ENCODE measurements at places on chromosomes 7 and 10.

DNA sequence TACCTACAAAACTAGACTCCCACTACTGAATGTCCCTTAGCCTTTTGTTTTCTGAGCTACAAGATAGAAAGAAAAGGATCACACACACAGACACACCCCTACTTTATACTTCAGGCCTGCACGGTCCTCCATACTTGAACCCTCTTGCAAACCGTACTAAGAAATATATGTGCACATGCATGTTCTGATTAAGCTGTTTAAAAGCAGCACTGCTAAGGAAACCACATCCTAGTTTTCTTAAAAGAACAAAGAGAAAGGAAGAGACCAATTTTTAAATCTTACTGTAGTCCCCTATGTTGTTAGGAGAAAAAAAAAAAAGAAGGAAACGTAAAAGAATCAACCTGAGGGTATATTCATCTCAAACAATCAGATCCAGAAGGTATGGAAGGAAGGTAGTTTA lies 501.2 kb downstream of the PARD3 start:
- no peak for DNase-seq

DNA sequence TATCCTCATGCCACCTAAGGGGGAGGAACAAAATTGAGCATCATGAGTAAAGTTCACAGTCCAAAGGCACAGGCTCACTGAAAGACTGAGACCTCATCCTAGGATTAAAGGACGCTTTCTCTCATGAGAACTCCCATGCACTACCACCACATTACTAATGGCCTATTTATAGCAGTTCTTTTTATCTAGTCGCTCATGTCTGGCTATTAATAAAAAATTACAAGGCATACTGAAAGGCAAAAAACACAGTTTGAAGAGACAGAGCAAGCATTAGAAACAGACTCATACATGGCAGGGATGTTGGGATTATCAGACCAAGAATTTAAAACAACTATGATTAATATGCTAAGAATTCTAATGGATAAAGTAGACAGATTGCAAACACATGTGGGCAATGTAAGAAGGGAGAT lies 46.0 kb upstream of the CDK13 start:
- no peak for DNase-seq

DNA sequence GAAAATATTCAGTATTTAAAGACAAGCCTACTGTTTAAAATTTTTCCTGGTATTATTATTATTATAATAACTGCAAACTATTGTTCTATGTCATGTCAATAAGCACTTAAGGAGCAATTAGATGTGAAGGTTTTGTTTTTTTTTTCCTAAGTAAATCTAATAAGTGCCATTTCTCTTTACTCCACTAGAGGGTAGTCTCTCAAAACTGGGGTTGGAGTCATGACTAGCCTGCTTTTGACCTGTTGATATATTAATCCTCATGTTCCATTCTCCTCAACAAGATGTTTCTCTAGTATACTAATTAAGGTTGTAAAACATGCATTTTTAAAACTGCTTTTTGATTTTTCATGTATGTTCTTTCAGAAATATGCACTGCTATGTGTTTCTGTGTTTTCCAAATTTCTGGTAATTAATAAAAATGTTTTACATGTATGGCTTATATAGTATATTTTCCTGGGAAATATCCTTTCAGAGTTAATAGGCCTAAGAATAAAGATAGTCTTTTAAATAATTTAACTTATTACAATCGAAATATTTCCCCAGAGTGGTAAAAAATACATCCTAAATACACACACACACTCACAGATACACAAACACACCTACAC lies 1.0 kb upstream of the LRRN3 start:
- no peak for DNase-seq

DNA sequence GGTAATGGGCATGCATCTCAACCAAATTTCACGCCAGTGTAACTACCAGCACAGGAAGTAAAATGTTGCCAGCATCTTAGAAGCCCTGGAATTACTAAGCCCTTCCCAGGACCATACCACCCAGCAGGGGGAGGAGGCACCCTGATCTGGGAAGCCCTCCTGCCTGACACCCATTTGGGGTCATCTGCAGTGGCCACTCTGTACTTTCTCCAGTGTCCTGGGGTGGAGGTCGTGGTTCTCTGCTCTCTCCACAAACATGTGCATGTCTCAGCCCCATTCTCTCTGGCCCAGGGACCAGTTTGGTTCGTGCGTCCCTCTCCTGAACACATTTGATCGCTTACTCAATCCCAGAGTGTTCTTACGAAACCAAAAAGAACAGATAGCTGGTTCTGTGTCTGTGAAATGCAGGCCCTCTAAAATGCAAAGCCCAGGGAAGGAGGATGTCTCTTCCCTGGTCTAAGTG lies 9.4 kb upstream of the LRRC27 start:
- DNase-seq = no peak

- DNase-seq = no peak
Observed at GRCh38 chr7:3806516-3806915, 505.5 kb downstream of the SDK1 start.
